GM12892 (cell line): ENCODE measurements at places on chromosomes 2 and 18.

- DNase-seq, result no peak
Observed at GRCh38 chr2:18913512-18913911, 324.1 kb upstream of the NT5C1B start.

DNA sequence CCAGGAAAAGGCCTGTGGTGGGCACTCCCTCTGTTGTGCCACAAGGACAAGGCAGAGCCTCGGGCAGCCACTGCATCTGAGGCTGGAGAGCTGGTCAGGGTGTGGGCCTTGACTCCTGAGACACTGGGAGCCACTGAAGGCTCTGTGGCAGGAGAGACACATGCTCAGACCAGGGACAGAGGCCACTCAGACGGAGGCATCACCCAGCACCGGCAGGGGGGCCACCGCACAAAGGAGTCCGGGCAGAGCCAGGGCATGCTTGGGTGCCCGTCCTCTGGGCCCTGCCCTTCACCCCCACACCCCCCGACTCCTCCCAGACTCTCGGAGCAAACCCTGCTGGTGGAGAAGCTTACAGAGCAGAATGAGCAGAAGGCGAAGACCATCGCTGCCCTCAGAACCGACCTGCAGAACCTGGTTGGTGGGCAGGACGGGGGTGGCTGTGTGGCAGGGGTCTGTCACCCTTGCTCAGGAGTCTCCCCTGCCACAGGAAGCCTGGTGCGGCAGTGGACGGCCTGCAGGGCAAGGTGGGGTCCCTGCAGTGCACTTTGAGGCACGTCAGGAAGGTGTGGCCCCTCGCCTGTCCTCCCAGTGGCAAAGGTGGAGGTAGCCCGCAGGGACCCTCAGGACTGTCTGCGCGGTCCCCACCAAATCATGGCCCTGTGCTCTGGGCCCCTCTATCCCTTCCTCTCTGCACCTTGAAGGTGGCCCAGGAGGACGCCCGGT lies 26.0 kb downstream of the CROCC2 start:
- DNase-seq, result no peak

DNA sequence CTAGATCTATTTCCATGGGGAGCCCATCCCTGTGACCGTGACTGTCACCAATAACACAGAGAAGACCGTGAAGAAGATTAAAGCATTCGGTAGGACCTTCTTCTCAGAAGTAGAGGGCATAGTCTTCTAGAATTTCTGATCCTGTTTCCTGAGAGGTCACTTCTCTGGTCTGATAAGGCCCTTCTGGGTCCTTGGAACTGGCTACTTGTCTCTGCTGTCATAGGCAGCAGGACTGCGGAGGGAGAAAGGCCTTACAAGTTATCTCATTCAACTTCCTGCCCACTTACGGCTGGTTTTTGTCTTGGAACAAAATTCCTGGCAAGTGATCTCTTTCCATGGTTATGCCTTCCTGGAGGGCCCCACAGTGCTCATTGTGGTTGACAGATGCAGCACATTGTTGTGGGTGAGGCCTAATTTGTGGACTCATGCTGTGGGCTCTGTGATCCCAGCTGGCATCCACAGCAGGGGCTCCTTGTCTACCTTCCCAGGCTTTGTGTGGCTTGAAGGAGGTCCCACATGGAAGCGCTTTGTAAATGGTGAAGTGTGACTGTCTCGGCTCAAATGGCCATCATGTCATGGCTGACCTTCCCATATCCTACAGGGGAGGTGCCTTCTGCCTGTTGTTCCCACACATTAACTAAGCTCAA lies 22.0 kb downstream of the SAG start:
- DNase-seq, result no peak

DNA sequence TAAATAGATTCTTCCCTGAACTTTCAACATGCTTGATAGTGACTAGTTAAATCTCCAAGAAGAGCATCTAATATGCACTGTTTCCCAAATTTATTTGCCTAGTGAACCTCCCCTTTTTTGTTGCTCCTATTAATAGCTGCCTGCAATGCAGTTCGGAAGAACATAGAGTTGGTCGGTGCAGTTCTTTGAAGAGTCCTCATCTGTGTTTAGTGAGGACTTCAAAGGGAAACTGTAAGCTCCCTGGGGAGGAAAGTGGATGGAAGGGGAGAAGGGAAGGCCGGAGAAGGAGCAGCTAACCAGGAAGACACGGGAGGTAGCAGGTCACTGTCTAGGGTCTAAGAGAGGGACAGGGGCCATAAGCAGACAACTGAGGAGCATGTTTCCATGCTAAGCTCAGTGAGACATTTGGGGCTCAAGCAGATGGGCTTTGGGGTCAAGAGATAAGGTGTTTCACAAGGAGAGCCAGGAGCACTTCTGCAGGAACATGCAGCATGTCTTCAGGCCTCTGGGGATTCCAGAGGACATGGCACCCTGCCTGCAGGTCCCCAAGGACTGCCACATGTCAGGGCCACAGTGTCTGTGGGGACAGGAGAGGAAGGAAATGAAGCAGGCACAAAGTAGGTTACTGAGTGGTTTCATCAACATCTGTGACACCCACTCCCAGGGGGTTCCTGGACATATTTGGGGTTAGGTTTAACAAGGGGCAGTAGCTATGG lies 48.7 kb upstream of the ANXA4 start:
- no peak for DNase-seq

- DNase-seq, result no peak
Observed at GRCh38 chr2:51758081-51758480, 726.1 kb upstream of the NRXN1 start.

DNA sequence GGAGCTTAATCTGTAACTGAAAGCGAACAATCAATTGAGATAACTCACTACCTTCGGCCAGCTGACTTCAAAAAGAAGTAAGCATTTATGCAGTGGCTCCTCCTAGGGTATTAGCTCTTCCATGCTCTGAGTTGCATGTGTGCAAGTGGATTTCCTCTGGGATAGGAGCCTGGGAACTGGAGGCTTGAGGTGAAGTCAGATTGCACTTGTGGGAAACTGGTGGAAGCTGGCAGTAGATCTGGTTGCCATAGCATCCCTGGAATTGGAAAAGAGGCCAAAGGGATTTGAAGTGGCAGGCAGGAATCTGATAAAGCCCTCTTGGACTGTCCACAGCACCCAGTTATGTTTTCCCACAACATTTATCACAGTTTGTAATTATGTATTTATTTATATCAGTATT lies 50.6 kb upstream of the FMNL2 start:
- DNase-seq, result no peak

GRCh38 chr2:68971591-68972231 lies 2.7 kb upstream of the GKN1 start:
- DNase-seq, result no peak

GRCh38 chr2:62826953-62827675 lies 121.6 kb downstream of the EHBP1 start:
- DNase-seq, result no peak
